Esophagus squamous epithelium (tissue), 5 donors: ENCODE measurements at places on chromosomes 2 and 18. TPM values are rescaled to one million over a fixed set of nuclear protein-coding genes. Genes with fewer than 3 reads are reported as not detected.

GRCh38 chr18:67672155-67672554, 155.6 kb upstream of the DSEL start:
- no peak for DNase-seq

- DNase-seq, result no peak
Measured at GRCh38 chr2:69703189-69703588, 38.7 kb upstream of the ANXA4 start.

DNA sequence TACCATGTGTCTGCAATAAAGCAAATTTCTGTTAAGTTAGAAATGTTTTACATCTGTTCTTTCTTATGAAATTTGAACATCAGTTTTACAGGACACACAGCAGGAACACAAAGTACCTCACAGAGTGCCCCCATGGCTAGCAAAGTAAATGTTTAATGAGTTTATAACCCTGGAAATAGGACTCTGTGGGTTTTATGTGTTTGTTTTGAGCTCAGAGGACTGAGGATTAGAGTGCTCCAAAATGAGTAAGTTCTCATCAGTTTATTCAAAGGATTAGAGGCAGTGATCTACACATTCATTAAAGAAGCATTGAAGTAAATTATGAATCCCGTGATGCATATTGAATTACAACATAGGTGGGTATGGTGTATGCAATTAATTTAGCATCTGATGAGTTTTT, 281.8 kb downstream of the GULP1 start:
- no peak for DNase-seq

DNA sequence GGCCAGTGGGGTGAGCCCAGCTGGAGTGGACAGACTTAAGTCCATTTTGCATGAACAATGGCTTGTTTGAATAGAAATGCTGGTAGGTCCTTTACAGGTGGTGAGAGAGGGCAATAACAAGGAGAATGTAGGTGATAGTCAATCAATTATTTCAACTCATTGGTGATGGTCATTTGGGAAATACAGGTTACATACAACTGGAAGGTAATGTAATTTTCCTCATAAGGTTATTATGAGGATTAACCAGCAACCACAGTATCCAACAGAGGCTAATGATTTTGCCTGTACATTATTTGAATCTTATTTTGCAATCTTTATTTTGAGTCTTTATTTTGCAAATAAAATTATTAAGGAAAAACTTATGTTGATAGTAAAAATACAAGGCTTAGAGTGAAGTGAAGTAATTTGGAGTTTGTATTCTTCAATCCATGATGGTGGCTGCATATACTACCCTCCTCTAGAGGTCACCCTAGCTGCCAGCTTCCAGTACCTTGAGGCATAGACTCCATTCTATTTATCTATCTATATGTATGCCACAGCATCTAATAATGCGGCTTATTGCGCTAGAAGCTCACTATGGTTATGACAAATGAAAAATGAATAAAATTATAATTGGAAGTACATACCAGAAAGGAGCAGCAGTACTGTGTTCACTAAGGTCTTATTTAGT, 20.5 kb upstream of the HNMT start:
- DNase-seq, result no peak

DNA sequence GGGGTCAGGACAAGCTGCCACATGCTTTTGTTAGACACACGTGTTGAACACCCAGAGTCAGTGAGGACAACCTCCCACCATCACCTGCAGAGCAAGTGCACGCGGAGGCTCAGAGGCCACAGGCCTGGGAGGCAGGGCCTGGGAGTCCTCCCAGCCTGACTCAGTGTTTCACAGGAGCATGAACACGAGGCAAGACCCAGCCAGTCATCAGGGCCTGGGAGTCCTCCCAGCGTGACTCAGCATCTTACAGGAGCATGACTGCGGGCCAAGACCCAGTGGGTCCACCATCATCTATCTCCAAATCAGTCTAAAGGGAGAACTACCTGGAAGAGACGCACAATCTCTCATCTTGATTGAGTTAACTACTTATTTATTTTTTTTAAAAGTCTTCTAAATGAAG, 112.6 kb upstream of the PXDN start:
- DNase-seq, result no peak

Gene VWC2L
- not detected for total RNA-seq

- DNase-seq, result no peak
Measured at GRCh38 chr2:218745559-218746469, 35.2 kb downstream of the TTLL4 start.

Gene DSC3
- 275 TPM for total RNA-seq

- DNase-seq, result no peak
Measured at GRCh38 chr2:85215448-85216401, 82.5 kb downstream of the TCF7L1 start.

DNA sequence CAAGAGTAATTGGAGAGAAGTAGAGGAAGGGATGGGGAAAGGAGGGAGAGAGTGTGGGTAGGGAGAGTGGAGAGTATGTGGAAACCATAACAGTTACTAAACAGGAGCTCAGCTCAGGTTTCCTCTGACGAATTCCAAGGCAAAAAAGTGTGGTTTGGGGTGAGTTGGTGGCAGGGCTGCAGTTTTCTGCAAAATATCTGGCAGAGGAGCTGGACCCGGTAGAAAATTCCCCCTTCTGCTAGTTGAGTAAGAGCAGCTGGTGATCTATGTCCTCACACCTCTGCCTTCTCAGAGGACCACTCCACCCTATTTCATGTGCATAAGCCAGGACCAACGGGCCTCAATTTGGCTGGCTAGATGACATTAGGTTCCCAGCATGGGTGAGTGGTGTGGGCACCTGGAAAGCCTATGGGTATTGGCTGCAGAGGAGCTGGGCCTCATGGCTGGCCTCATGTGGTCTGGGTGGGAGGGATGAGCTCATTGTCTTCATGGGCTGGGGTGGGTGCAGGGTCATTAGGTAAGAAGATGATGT, 13.2 kb downstream of the NRP2 start:
- no peak for DNase-seq

- no peak for DNase-seq
Measured at GRCh38 chr18:51053814-51054213, 23.8 kb downstream of the SMAD4 start.

DNA sequence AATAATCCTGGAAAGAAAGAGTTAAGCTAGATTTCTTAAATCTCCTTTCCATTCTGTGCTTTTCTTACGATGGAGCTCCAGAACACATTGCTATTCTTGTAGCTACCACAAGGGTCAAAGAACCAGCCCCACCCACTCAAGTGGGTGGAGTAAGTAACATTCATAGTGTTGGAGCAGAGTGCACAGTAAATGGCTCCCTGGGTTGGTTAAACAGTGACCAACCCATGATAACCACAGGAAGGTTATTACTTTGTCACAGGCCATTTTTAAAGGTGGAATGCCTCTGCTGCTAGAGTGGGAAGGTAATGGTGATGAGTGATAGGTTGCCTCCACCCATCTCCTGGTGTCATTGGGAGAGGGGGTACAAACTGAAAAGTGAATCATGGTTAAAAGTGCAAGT, 13.9 kb downstream of the ARPC2 start:
- no peak for DNase-seq

GRCh38 chr2:172084395-172084644, 987 bp upstream of the DLX1 start:
- no peak for DNase-seq

GRCh38 chr18:62479574-62479973, 43.3 kb upstream of the ZCCHC2 start:
- no peak for DNase-seq

DNA sequence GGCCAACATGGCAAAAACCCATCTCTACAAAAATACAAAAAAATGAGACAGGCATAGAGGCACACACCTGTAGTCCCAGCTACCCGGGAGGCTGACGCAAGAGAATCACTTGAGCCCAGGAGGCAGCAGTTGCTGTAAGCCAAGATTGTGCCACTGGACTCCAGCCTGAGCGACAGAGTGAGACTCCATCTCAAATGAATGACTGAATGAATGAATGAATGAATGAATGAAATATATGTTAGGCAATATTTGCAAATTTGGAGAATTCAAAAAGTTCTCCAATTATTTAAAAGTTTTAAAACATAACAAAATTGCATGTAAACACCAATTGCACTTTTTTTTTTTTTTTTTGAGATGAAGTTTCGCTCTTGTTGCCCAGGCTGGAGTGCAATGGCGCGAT, 61.7 kb downstream of the STRN start:
- DNase-seq, result no peak

- no peak for DNase-seq
Measured at GRCh38 chr18:47772374-47773248, 157.8 kb downstream of the SMAD2 start.

Gene CAPN14
- 130 TPM for total RNA-seq

- DNase-seq, result no peak
Measured at GRCh38 chr2:241855245-241855887, 3.3 kb downstream of the PDCD1 start.

- no peak for DNase-seq
Measured at GRCh38 chr18:24660956-24661355, 200.5 kb downstream of the HRH4 start.

Gene SERPINB5
- 262 TPM for total RNA-seq

- no peak for DNase-seq
Measured at GRCh38 chr2:106107509-106108131, 86.5 kb downstream of the UXS1 start.

GRCh38 chr18:44777457-44778192, 96.9 kb downstream of the SETBP1 start:
- no peak for DNase-seq

Gene CCDC74A
- 2.5 TPM for total RNA-seq

GRCh38 chr2:206230060-206230762, 44.3 kb upstream of the ZDBF2 start:
- no peak for DNase-seq

GRCh38 chr2:212005085-212005671, 533.4 kb downstream of the ERBB4 start:
- no peak for DNase-seq

Gene HOXD4
- 2.5 TPM for total RNA-seq

Gene MYOM1
- 0.23 TPM for total RNA-seq

Gene EFR3B
- 1.4 TPM for total RNA-seq

GRCh38 chr2:163774862-163775261, 39.1 kb upstream of the FIGN start:
- no peak for DNase-seq

Gene WDR75
- 44.4 TPM for total RNA-seq

DNA sequence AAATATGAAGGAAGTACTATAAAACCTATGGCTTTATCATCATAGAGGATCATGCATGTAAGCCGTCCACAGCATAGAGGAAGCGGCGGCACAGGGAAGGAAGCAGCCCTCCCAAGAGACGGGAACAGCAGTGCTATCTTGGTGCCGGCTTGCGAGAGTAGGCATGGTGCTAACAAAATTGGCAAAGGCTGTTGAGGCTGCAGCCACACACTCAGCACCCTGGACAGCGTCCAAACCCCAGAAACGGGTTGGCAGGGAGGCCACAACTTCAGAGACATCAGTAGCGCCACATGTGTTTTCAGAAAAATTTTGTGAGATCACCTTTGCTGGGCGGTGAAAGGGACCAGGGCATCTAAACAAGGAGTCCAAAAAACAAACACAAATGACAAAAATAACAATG, 37.7 kb downstream of the NETO1 start:
- no peak for DNase-seq

DNA sequence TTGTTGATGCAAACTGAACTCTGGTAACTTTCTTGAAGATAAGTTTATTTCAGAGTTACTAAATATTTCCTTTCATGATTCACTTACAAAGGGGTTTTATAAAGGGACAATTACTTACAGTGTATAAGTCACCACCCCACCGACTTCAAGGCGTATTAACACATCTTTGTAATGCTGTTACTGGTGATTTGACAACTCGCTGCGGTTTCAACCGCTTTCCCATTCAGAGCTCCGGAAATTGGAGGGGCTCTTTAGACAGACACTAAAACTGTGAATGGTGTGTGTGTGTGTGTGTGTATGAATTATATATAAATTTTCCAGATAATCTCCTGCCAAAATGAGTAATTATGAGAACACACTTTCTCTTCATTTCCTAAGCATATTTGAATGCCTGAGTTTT, 4.9 kb downstream of the TM4SF20 start:
- DNase-seq, result no peak

GRCh38 chr2:10431797-10432196, 16.3 kb downstream of the ODC1 start:
- DNase-seq, result no peak

GRCh38 chr18:31512203-31512764, 14.3 kb downstream of the DSG2 start:
- DNase-seq, result no peak

DNA sequence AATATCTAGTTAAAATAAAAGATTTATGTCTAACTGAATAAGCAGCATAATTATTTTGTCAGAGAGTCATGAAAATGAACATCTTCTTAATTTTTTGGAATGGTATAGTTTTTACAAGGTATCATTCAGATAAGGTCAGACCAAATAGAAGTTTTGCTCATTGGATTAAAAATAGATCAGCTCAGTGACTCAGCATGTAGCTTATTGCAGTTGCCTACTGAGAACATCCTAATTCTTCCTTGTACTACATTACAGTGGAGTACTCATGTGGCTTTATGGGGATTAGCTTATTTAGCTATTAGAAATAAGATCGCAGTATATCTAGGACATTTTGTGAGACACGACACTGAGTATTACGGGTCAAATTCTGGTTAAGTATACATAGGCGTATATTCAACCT, 38.2 kb upstream of the PPM1B start:
- no peak for DNase-seq

Gene IL36B
- total RNA-seq, result 1.5 TPM

DNA sequence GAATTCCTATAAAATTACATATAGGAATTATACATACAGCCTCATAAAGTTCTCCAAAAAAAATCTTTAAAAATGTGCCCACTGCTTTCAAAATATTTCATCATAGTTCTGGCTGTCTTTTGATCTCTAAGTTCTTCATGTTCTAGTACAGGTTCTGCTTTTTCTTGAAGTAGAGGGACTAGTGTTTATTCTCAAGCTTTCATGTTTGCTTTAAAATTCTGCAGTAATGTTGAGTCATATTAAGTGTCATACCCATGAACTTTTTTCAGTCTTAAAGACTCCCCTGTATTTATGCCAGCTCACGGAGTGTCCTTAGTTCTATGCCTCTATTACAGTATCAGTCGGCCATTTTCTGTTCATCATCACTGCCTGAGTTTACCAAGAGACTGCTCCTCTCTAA, 54.8 kb upstream of the CCDC141 start:
- DNase-seq, result no peak

DNA sequence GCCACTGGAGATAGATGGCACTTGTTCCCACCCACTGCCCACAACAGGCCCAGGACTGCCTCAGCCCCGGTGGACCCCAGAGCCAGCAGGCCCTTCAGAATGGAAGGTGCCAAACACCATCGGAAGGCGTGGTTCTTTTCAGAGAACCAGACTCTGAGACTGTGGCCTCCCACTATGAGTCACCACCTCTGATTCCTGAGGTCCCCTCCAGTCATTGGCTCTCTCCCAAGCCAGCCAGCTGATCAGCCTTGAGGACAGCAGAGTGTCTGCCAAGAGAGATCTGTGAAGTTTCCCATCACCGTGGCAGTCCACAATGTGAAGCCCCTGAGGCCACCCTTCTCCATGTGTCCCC, 10.4 kb upstream of the MAP3K2 start:
- DNase-seq, result no peak
